ENCODE measurements at places on chromosomes 5 and 9. TPM values are rescaled to one million over a fixed set of nuclear protein-coding genes. Genes with fewer than 3 reads are reported as not detected.

CORO2A gene
- total RNA-seq = 0.16 TPM

PCDHA1 gene
- not detected for total RNA-seq

LCN1 gene
- not detected for total RNA-seq

NMUR2 gene
- not detected for total RNA-seq

FREM1 gene
- total RNA-seq = 3.4 TPM

RNF130 gene
- not detected for total RNA-seq

ABLIM3 gene
- 32.8 TPM for total RNA-seq

DNA sequence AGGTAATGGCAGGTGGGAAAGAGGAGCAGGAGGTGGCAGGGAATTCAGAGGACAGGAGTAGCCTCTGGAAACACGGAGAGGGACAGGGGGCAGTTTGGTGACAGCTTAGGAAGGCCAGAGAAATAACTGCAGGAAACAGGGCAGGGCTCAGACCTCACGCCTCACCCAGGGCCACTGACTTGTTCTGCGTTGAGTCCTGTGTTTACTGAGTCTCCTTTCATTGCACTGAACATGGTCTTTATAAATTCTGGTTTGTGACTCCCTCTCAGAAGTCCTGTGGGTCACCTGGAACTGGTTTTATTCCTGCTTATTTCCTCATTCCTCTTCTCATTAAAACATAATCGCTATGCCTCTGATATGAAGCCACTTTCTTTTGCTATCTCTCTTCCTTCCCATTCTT lies 55.2 kb upstream of the ZNF622 start:
- no peak for DNase-seq

- no peak for DNase-seq
Observed at GRCh38 chr9:36194326-36195000, 3.7 kb downstream of the CLTA start.

- DNase-seq = no peak
Observed at GRCh38 chr5:135140446-135141204, 106.6 kb upstream of the PITX1 start.

DNA sequence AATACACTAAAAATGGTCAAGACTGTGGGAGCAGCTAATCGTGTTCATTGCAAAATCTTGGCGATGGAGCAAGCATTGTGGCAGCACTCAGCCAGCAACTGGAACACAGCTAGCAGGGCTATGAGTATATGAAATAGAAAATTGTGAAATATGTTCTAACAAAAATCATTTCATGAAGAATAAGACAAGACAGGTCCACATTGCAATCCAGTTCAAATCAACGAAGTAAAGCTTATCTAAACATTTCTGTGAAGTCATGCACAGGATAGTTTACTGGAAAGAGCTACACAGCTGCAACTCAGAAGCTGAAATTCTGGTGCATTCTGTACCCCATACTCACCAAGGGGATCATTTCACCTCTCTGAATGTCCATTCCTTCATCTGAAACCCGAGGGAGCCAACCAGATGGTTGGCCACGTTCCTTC lies 5.3 kb upstream of the NFIL3 start:
- DNase-seq = no peak

All from SJSA1 (cell line).